ELF-1 (cell line): ENCODE measurements at places on chromosomes 3 and 15.

DNA sequence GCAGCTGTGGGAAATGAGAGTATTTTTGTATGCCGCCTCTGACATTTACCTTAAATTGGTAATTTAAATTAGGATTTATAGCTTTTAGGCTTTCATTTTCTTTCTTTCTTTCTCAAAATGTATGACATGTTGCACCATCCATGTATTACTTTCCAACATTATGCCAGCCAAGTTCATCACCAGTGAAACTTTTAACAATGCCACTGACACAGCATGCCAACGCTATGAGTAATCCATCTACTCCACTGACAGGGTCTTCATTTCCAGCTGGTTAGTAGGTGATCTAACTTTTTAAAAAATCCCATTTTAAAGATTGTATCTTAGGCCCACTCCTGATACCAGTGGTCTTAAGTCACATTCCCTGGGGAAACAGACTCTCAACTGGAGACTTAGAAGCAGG is 21.8 kb upstream of the CLDN16 start:
- DNase-seq: no peak

- peak; percentile 72 for DNase-seq
Measured at GRCh38 chr3:194294895-194295214, 56.3 kb downstream of the CPN2 start.

GRCh38 chr3:134535186-134535970 is 49.5 kb downstream of the CEP63 start:
- no peak for DNase-seq

DNA sequence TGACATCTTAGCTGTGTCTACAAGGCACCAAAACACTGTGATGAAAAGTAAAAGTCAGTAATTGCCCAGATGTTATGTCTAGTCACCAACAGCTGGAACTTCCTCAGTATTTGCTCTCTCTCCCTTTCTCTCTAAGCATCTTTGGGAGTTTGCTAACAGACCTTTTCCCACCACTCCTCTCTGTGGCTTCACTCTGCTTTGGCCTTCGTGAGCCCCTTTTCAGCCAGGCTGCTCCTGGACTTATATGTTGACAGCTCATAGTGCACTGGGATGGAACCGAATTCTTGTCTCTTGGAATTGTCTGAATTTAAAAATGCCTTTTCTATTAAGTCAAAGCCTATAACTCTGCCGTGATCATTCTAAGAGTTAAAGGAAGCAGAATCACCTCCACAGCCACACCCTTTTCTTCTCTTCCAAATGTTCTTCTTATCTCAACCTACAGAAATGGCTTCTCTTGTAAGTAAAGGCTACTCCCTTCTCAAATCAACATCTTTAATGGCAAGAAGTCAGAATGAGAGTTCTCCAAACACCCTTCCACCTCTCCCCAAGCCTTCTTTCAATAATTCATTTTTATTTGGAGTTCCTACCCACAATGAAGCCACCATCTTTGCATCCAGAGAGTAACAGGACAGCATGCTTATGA is 17.2 kb upstream of the FOXP1 start:
- DNase-seq: no peak

GRCh38 chr15:39510001-39510701 is 70.7 kb upstream of the THBS1 start:
- DNase-seq: no peak

GRCh38 chr3:103052236-103052830 is 617.5 kb downstream of the ZPLD1 start:
- no peak for DNase-seq

GRCh38 chr15:79212589-79213157 is 69.8 kb upstream of the ANKRD34C start:
- peak; percentile 86 for DNase-seq

GRCh38 chr15:76060118-76060989 is 569 bp downstream of the TMEM266 start:
- DNase-seq: peak; percentile 38

DNA sequence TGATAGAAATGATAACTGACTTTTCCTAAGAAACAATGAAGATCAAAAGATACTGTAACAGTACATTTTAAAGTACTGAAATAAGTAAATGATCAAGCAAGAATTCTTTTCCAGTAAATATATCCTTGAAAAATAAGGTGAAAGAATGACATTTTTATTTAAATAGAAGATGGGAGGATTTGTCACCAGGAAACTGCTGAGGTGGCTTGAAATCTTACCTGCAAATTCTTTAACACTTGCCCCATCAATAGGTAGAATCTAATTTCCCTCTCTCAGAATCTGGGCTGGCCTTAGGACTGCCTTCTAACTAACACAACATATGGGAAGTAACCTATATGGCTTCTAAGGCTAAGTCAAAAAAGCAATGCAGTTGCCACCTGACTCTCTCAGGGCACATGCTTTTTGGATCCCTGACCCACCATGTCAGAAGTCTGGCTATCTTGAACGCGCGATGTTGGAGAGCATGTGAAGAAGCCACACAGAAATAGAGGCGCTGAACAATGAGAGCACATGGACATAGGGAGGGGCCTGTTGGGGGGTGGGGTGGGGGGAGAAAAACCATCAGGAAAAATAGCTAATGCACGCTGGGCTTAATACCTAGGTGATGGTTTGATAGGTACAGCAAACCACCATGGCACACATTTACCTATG is 11.5 kb downstream of the ACSBG1 start:
- no peak for DNase-seq

- DNase-seq: no peak
Measured at GRCh38 chr3:36166477-36166876, 213.8 kb upstream of the STAC start.

DNA sequence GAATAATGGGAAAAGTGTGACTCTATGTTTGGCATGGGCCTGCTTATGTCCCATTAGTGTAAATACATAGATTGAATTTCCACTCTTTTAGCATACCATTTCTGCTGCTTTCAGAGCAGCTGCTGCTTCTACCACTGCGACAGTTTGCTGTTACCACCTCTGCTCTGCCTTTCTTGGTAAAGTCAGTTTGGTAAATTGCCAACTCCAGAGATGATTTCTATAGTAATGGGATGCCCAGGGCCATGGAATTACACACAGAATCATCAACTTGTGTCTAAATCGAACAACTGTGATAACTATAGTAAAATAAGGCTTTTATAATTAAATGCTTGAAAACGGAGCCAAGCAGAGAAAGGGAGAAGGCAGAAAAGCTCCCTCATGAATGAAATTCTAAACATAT is 168.4 kb upstream of the VEPH1 start:
- no peak for DNase-seq

DNA sequence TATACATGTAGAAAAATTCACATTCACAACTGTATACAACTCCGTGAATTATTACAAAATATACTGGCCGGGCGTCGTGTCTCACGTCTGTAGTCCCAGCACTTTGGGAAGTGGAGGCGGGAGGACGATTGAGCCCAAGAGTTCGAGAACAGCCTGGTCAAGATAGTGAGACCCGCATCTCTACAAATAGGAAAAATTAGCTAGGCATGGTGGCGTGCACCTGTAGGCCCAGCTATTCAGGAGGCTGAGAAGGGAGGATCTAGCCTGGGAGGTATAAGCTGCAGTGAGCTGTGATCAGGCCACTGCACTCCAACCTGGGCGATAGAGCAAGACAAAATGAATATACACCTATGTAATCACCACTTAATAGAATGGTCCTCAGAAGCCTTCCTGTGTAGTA is 1.3 kb downstream of the RAD51 start:
- DNase-seq: no peak

- no peak for DNase-seq
Measured at GRCh38 chr15:63434576-63435186, 53.0 kb upstream of the CA12 start.

DNA sequence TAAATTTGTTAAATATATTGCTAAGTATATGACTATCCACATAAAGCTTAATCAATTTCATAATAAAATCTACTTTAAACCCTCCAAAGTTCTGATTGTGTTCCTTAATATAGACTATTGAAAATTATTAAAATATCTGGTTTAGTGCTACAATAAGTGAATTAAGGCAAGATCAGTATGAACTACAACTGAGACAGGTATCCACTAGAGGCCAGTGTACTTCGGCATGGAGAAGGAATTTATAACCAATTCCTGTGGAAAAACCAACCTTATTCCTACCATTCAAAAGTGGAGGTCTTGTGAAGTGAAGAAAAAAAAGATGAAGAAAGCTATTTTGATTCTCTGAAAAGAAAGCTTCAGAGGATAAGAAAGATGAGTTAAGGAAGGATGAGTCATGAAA is 237.7 kb downstream of the SUCLG2 start:
- no peak for DNase-seq

DNA sequence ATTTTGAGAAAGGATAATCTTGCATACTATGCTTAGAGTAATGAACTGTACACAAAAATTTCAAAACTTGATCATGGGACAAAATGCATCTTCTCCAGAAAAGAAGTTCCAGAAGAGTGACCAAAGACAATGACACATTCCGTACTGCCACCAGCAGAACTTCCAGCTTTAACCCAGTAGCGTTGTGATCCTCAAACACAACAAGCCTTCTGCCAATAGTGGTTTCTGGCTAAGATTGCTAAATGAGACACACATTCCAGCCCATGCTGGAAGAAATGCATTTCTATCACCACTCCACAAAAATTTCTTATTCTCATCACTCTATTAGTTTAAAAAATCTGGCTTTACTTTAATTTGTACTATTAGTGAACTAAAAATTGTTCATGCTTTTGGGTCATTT is 334.9 kb downstream of the TBC1D5 start:
- DNase-seq: no peak

GRCh38 chr3:64341296-64341695 is 116.0 kb upstream of the PRICKLE2 start:
- no peak for DNase-seq

GRCh38 chr3:134327594-134327975 is 46.7 kb downstream of the AMOTL2 start:
- DNase-seq: peak; percentile 47

DNA sequence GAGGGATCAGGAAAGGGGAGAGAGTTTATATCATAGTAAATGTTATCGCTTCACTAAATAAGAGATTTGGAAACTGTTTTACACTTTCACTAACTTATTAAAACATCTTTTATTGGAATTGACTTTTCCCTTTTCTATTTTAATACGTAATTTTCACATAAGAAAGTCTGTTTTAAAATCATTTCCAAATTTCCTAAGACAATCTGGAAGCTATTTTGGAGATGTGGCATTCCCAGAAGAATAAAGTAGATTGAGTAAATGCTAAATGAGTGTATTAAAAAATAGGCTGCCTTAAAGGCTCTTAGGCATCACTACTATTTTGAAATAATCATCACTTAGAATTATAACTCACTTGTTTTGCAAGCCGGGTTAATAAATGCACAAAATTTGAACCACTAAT is 763.5 kb downstream of the EDEM1 start:
- no peak for DNase-seq

DNA sequence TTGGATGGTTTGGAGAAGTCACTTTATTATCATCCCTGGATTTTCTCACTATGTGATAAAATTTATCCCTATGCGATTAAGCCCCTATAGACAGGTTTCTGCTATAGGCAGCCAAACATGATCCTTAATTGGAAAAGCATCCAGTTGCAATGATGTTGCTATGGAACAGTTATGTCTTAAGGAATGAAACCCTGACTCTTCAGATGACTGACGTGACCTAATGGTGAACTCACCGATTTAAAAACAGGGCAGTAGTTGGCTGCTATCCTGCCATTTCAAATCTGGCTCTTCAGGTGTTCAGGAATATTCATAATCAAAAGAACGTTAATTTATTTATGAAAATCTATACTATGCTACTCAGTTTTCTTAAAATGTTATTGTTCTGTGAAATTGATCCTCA is 106.8 kb upstream of the ROBO1 start:
- no peak for DNase-seq

GRCh38 chr15:40160021-40160420 is 848 bp upstream of the BUB1B start:
- no peak for DNase-seq

DNA sequence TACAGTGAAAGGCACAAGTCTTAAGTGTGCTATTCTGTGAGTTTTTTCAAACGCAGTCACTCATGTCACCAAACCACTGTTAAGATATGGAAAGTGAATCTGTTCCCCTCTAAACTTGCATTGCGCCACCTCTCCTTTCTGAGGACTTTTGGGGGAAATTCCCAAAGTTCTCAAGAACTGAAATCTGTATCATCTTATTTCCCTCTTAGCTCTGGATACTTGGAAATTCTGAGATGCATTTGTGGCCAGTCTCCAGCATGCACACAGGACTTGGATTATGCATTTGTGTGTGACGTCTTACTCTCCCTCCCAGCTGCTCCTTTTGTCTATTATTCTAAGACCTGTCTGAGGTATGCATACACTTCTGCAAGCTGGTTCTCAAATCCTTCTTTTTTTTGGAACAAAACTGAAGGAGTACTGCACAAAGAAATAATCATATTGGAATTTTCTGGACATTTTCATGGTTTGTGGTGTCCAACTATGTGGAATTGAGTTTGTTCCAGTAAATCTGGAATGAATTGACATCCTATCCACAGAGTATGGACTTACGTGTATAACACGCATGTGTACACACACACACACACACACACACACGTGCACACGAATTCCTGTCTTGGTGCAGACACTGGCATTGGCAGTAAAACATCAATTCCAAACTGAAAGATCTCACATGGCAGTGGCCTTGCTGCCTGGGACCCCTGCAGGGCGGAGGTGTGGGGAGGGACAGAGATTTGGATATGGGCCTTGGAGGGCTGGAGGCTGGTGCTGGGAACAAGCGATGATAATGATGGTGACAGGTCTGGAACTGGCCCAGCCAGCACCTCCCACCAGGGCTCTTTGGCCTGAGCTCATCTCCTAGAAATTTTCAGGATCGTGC is 8.2 kb upstream of the LCTL start:
- no peak for DNase-seq

GRCh38 chr3:139301654-139302053 is 42.2 kb upstream of the MRPS22 start:
- DNase-seq: no peak

- no peak for DNase-seq
Measured at GRCh38 chr3:141728355-141728892, 9.7 kb upstream of the RNF7 start.

GRCh38 chr3:79960594-79960993 is 192.8 kb upstream of the ROBO1 start:
- no peak for DNase-seq

- peak; percentile 4 for DNase-seq
Measured at GRCh38 chr3:105613120-105613519, 246.4 kb downstream of the ALCAM start.

DNA sequence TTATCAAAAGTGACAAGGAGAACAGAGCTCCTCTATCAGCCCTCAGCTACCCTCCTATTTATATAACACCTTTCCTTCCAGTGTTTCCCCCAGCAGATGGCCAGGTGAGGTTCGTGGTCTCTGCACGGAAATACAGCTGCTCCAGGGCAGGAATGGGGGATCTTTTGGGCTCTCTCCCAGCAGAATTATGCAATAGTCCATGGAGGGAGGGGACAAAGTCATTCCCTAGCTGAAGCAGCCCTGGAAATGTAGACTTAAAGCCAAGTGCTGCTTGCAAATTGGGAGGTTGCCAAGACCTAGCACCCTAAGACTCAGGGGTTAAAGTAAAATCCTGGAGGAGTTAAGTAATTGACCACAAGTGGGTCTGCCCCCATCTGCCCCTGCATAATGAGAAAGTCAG is 256.3 kb downstream of the LRTM1 start:
- no peak for DNase-seq

- no peak for DNase-seq
Measured at GRCh38 chr15:29632671-29633406, 189.4 kb downstream of the TJP1 start.

- DNase-seq: no peak
Measured at GRCh38 chr3:116872688-116873087, 163.1 kb downstream of the TUSC7 start.

- DNase-seq: peak; percentile 68
Measured at GRCh38 chr15:65869954-65870871, 922 bp downstream of the RAB11A start.
